ENCODE measurements at places on chromosomes 2 and 18.

- DNase-seq, result no peak
Measured at GRCh38 chr2:215612786-215613185, 176.9 kb upstream of the FN1 start.

- DNase-seq, result no peak
Measured at GRCh38 chr2:27290549-27290948, 8.3 kb downstream of the TRIM54 start.

DNA sequence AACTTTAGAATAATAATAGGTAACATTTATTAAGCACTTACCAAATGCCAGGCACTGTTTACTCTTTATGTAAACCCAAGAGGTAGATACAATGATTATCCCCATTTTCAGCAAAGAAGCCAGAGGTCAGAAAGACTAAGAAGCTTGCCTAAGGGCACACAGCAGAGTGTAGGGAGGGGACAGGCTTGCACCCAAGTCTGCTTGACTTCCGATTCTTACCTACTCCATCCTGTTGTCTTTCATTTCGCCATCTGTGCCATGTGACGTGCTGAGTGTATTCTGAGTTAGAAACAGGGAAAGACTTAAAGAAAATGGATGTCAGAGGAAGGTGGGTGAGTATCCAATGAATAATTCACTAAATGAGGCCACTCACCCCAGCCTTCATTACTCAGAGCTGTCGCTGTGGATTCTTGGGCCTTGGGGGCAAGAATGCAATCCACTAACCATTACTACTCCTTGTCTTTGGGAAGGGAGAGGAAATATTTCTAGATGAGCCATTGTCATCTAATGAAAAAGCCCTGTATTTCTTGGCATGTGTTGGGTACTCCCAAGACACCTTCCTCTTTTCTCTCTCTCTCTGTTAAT is 76.4 kb upstream of the BCL11A start:
- DNase-seq, result no peak

DNA sequence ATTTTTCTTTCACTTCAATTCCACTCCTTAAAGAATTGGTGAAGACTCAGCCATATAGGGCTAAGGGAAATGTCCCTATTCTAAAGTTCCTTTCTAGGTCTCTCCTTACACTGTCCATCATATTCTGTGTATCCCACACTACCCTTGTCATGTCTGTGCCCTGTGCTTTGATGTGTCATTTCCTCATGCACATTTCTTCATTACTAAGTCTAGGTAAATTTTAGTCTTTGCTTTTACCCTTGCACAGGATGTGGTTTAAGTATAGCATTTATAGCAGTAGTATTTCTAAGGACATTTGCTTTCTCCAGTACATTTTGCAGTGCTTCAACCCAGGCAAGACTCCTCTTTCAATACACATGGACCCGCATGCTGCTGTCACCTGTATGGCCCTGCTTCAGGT is 221.5 kb upstream of the ACVR2A start:
- DNase-seq, result no peak

DNA sequence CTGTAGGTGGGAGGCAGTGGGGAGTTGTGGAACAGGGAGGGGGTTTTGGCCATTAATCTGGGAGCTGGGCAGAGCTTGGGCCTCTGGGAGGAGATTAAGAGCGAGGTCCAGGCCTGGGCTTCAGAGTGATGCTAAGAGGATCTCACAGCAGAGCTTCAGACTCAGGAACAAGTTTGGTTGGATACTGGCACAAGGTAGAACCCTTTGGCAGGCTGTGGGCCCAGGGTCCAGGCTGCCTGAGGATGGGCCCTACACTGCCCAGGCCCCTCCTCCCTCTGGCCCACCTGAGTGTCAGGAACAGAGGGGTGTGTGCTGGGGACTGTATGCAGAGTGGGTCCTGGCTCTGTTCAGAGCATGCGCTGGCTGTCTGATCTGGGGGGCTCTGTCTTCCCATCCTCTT is 334.9 kb downstream of the CYP26B1 start:
- DNase-seq, result no peak

DNA sequence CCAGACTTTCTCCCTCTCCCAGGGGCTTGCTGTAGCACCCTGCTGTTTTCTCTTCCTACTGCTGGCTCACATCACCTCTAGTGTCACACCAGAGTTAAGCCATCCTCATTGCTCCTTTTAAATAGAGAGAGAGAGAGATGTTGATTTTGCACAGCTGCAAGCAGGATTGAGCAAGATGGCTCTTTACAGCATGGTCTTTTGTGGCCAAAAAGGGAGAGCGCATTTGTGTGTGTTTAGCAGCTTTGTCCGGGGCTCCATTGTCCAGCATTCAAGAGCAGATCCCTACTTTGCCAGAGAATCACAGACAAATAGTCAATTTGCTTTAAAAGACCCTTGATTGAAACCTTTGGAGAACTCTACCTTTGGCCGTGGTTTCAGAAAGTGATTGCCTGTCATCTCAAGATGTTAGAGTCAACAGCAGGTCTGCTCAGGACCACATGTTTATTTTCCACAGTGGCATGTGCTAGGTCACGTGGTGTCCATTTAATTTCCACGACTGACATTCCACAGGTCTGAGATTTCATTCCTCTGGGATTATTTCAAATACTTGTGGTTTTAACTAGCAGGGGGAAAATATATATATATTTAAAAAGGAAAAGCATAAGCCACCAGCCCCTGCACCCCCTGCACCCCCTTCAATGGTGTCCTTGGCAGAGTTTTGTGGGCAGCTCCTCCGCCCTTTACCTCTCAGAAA is 359.9 kb upstream of the SLC14A2 start:
- DNase-seq, result peak; percentile 83

DNA sequence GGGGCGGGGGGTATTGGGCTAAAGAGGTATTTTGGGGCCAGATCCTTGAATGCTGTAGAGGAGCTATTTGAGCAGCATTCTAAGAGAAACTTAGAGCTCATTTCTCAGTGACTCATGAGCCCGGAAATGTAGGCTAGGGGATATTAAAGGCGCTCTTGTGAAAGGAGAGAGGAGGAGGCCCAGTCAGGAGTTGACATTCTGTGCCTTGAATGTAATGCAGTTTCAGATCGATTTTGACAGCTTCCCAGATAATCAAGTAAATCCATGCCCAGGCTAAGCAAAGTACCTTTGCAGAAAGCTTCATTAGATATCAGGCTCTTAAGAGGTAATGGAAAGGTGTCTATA is 1.5 kb downstream of the CAB39 start:
- no peak for DNase-seq

DNA sequence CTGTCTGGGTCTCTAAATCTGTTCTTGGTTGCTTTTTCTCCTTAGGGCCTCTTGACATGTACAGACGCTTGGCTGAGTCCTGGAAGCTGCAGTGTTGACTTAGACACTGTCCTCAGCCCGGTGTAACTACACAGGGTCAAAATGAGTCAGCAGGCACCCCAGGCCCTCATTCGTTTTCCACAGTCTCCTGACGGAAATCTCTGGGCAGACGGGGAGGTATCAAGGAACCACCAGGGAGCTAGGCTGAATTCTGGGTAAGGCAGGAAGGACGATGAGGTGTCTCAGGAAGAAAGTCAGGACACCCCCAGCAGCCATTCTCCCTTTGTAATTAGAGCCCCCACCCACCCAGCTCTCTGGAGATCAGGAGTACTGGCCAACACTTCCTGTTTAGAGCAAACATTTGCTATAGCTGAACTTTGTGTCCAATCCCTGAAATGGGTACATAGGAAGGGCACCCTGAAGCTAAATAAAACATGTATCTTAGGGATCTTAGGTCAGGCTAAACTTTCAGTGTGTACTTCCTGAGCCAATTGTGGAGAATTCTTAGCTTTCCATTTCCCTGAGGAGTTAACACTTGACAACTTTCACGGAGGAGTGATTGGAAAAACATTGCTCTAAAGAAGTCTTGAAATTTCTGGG is 23.9 kb upstream of the EPAS1 start:
- DNase-seq, result no peak

GRCh38 chr2:25341753-25342371 is at the start of gene DNMT3A:
Gene DNMT3A, minus strand, starts transcription at chr2:25341925. Its CDS starts 27,941 bp downstream, at chr2:25313984.
- DNase-seq, result no peak

- DNase-seq, result no peak
Measured at GRCh38 chr2:8602809-8603208, 79.0 kb upstream of the ID2 start.

DNA sequence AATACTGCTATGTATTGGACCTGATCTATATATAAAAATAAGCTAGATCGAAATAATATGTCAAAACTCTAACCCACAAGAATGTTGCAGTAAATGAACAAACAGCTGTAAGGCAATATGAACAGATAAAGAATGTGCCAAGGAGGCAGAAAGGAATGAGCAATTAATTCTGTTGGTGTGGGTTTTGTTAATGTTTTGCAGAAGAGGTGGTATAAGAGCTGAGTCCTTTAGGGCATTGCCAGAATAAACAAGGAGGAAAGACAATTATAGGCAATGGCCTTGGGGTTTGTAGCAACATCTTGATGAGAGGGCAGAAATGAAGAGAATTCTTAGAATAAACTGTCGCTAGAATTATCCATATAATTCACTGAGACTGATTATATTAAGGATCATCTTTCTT is 240.9 kb upstream of the GULP1 start:
- DNase-seq, result peak; percentile 15

DNA sequence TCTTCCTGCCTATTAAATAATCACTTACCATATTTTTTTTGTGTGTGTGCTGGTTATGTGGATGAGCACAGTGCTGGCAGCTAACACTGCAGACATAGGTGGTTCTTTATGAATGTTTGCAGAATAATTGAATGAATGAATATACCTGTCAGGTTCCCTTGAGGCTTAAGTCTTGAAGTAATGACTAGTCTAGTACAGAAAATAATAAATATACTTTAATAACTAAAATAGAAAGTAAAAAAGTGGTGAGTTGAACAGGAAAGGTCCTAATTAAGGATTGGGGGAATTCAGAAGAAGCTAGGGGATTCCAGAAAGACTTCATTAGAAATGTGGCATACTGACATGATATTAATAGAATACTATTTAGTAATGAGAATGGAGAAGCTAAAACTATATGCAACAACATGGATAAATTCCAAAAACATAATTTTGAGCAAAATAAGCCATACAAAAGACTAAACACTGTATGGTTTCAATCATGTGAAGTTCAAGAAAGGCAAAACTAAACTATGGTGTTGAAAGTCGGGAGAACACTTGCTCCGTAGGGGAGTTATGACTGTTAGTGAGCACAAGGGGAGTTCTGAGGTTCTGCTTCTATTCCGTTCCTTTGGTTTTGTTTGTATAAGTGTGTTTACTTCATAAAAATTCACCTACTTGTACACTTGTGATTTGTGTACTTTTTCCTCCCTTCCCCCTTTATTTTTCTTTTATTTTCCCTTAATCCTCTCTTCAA is 464.6 kb downstream of the MTX2 start:
- DNase-seq, result no peak

- no peak for DNase-seq
Measured at GRCh38 chr18:33870059-33870458, 292.0 kb downstream of the ASXL3 start.

GRCh38 chr18:49471532-49471931 is 11.1 kb upstream of the DYM start:
- no peak for DNase-seq

DNA sequence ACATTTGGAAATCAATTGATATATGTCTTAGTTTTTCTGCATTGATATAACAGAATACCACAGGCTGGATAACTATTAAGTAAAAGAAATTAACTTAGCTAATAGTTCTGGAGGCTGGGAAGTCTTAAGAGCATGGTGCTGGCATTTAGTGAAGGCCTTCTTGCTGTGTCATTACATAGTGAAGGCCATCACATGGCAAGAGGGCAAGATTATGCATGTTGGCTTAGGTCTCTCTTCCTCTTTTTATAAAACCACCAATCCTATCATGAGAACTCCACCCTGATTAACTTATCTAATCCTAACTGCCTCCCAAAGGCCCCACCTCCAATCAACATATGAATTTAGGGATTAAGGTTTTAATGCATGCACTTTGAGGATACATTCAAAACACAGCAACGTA is 225.5 kb upstream of the VRK2 start:
- no peak for DNase-seq

GRCh38 chr18:34039611-34040010 is 185.1 kb downstream of the NOL4 start:
- no peak for DNase-seq

DNA sequence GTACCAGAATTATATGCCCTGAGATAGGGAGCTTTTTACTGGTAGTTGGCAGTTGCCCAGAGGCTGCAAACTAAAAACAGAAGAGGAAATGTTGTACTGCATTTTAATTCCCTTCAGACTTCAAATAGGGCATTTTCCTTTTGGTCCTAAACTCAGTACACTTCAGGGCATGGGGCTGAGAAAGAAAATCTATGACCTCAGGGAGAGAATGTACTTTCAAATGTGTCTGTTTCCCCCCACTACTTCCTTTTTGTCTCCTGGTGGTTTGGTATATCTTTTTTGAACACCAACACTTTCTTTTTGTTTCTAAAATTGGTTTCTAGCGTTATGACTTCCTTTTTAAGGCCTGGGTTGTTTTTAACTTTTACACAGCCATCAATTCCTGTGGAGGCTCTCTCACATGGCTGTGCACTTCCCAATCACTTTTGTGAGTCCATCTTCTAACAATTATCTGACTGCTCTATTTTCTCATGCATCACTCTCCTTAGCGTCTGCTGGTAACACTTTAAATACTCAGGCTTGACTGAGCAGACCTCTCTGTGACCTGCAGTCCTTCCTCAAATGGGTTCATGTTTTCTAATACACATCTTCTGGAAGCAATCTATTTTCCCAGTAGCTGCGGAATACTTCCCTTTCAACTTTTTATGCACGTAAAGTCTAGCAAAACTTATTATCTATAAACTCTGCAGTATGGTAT is 596.0 kb downstream of the LRP1B start:
- DNase-seq, result no peak

DNA sequence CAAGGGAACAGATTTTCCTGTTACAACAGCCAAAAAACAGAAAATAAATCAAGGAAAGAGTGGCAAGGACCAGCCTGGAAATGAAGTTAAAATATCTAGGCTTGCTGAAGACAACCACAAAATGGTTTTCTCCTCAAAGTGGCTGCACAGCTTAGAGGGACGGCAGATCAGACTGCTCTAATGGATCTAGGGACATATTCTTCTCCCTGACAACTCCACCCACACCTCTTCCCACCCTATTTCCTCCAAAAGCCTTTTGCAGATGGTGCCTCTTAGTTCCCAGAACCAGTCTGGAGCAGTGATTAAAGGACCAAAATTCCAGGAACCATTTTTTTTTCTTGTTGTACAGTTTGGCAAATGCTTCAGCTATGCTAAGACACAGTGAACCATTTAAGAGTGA is 220.2 kb upstream of the SIX2 start:
- no peak for DNase-seq

- no peak for DNase-seq
Measured at GRCh38 chr2:109218792-109219126, 89.8 kb downstream of the SH3RF3 start.

DNA sequence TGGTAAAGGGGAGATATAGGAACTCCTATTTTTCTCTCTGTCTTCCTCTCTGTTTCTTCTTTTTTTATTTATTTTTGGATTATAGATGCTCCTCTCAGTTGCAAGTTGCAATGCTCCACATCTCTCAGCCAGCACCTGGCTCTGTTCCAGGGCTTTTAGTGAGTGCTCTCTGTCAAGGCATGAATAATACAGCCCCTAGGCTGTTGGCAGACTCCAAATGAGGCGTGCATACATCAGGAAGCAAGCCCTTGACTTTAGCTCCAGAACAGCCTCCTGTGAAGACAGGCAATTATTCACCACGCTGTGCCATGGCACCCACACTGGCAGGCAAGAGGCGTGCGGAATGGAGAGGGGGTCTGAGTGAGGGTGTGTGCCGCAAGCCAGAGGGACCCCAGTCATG is 228.1 kb upstream of the PXDN start:
- DNase-seq, result no peak

Data from HS-27A (cell line).